ENCODE measurements at places on chromosomes 2 and 18. TPM values are rescaled to one million over a fixed set of nuclear protein-coding genes. Genes with fewer than 3 reads are reported as not detected.

Gene GALNT5
- total RNA-seq, result 0.16 TPM

Gene LINC00305
- total RNA-seq, result not detected

Gene CDK15
- 0.43 TPM for total RNA-seq

Gene TXNDC2
- not detected for total RNA-seq

Gene KCNK3
- 2.7 TPM for total RNA-seq

Gene NPPC
- 7.7 TPM for total RNA-seq

Gene RAD51AP2
- total RNA-seq, result 0.16 TPM

Gene C2orf66
- not detected for total RNA-seq

Gene HJURP
- 0.40 TPM for total RNA-seq

Gene MEP1B
- not detected for total RNA-seq

Gene CAPN13
- not detected for total RNA-seq

Gene SP140
- 0.56 TPM for total RNA-seq

Gene TUBA3E
- total RNA-seq, result 69.5 TPM

Gene PDCD1
- 2.0 TPM for total RNA-seq

Gene VIT
- 19.4 TPM for total RNA-seq

GRCh38 chr2:59538398-59538911 is 1015.0 kb downstream of the BCL11A start:
- no peak for DNase-seq

DNA sequence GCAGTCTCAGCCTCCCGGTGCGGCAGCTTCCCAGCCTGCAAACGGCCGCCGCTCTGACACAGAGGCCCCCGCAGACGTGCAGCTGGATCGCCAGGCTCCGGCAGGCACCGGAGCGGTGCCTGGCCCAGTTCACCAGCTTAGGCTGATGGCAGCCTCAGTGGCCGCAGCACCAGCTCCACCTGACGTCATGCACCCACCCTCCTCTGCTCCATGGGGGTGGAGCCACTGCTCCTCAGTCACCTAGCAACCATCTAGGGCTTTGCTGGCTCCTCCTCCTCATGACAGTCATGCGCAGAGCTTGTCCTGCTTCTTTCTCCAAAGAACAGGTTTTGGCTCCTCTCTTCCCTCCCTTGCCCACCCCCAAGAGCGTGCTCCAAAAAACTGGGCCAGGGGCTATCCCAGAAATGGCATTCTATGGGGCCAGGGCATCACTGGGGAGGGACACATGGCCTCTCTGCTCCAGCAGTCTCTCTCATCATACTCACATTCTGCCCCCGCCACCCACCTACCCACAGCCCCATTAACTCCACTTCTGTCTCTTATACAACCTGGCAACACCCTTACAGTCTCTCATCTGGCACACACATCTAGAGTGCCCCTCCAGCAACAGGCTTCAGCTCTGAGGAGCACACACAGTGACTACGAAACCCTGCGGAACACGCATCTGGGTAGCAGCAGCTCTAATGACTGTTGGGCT is 5.5 kb downstream of the DCTN1 start:
- DNase-seq, result peak; percentile 80

- no peak for DNase-seq
Observed at GRCh38 chr2:229836847-229837246, 85.0 kb downstream of the TRIP12 start.

- DNase-seq, result no peak
Observed at GRCh38 chr2:102724016-102724490, 37.8 kb upstream of the TMEM182 start.

DNA sequence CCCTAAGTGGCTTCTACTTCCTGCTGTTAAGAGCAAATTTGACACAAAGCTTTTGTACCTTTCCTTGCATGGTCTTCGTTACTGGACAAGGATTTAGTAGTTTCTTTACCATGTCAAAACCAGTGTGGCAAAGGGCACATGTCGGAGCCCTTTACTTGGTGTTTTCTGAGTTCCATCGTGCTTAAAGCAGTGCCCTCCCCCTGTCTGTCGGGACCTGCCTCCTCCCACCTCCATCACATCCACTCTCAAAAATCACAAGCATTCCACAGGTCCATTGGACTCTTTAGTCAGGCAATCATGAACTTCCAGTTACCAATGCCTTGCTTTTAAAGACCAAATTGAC is 763 bp downstream of the CCDC141 start:
- no peak for DNase-seq

DNA sequence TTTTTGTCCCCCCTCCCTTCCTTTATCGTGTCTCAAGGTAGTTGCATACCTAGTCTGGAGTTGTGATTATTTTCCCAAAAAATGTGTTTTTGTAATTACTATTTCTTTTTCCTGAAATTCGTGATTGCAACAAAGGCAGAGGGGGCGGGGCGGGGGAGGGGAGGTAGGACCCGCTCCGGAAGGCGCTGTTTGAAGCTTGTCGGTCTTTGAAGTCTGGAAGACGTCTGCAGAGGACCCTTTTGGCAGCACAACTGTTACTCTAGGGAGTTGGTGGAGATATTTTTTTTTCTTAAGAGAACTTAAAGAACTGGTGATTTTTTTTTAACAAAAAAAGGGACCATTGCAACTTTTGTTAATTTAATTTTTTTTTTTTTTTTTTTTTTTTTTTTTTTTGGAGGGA is 2.1 kb downstream of the SOX11 start:
- no peak for DNase-seq

GRCh38 chr2:197191940-197192322 is 118.6 kb downstream of the ANKRD44 start:
- no peak for DNase-seq

DNA sequence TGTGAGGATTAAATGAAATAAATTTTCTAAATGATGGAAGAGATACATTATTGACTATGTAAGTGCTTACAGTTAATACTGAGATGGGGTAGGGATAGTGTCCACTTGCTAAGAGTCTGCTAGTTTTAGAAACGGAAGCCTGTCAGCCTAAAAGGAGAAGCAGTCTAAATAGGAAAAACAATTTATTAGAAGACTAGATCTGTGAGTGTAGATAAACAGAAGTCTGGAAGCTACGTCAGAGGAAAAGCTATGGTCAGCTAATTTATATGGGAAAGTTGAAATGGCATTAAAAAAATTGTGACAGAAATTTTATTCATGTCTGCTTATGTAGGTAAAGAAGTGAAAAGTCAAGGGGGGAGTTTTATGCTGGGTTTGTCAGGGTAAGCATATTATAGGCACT is 1338.4 kb upstream of the CHAC2 start:
- DNase-seq, result no peak

DNA sequence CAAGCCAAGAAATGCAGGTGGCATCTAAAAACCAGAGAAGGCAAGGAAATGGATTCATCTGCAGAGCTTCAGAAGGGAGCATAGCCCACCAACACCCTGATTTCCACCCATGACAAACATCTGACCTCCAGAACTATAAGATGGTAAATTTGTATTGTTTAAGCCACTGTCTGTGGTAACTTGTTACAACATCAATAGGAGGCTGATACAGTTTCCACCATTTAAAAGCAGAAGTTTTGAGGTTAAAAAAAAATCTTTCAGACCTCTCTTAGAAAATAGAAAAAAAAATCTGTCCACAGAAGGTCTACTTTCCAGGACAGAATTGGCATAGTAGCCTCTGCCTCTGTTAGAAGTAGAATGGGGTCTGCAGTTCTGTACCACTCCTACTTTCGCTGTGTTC is 37.2 kb downstream of the SLC40A1 start:
- no peak for DNase-seq

DNA sequence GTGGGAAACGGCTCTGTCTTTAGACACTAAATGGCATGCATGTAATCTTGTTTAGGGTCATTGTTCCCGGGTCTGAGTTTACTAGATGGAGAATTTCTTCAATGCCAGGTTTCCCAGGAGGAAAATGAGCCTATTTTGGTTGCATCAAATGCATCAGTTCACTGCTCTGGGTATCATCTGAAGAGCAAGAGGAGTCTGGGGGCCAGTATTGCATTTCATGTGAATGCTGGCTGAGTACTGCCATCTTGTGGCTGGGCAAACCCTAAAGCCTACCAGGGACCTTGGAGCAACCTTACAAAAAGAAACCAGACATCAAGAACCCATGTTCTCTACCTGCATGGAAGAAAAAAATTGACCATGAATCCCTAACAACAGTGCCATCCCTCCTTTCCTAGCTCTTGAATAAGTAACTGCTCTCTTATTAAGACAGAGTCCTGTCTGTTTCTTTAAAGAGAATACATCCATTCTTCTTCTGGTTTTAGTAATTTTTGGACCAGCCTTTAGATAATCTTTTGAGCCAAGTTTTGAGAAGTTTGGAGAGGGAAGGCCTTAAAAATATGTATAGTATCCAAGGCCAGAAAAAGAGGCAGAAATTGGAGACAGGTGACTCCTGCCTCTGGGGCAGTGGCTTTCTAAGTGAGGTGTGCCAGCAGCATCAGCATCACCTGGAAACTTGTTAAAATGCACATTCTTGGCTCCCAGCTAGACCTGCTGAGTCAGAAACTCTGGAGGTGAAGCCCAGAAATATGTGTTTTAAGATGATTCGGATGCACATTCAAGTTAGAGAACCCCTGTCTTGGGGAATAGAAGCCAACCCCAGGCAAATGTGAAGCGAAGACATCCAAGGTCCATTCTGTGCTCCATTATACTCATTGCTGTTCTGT is 261.0 kb upstream of the CXCR4 start:
- DNase-seq, result no peak

DNA sequence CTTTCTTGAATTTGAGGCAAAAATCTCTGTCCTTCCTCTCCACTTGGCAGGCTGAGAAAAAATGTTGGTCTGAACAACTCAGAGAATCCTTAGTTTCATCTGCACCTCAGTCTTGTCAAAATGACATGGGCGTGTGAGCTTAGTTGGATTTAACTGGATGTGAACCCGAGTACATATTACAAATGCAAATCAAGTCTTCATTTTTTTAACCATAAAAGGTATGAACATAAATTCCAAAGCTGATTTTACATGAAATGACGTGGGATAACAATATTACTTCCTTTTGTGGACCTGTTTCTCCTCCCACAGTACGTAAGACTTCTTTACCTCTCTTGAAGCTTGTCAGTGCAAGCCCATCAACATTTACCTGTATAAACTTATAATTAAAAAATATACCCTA is 32.6 kb upstream of the RND3 start:
- no peak for DNase-seq

- DNase-seq, result peak; percentile 70
Observed at GRCh38 chr2:85353876-85354285, 447 bp downstream of the RETSAT start.

- DNase-seq, result no peak
Observed at GRCh38 chr2:44599130-44599529, 237.4 kb downstream of the CAMKMT start.

- DNase-seq, result no peak
Observed at GRCh38 chr2:71822463-71822862, 325.2 kb downstream of the CYP26B1 start.

GRCh38 chr2:228224410-228224809 is 42.9 kb upstream of the SPHKAP start:
- DNase-seq, result no peak

- DNase-seq, result no peak
Observed at GRCh38 chr2:25176541-25177181, 8.3 kb upstream of the POMC start.

DNA sequence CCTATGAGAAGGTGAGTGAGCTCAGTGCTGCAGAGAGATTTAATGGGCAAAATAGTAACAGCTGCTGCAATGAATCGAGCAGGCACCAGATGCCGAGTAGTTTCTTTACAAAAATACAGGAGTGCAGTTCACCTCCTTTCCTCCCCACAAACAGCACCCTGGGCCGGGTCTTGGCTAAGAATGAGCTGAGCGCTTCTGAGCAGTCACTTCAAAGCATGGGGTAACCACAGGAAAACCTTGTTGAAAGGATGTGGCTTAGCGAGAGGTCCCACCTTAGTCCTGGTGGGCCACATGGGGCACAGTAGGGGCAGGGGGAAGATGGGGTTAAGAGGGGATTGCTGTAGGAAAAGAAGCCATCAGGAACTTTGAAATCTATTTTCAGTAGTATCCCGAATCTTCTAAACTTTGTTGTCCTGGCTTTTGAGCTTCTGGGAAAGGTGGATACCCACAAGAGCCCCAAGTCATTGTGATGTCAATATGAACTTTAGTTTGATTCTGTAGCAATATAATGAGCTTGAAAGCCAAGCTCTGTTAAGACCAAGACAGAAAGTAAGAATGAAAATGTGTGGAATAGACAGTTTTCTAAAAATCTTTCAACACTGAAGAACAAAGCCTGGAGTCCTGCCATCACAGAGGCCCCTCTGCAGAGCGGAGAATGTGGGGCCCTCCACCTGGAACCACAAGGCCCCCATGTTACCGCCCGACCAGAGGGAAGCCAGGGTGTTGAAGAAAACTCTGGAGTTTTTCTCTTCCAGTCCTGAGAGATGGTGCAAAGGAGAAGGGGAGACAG is 101.0 kb upstream of the ZNF236 start:
- no peak for DNase-seq

DNA sequence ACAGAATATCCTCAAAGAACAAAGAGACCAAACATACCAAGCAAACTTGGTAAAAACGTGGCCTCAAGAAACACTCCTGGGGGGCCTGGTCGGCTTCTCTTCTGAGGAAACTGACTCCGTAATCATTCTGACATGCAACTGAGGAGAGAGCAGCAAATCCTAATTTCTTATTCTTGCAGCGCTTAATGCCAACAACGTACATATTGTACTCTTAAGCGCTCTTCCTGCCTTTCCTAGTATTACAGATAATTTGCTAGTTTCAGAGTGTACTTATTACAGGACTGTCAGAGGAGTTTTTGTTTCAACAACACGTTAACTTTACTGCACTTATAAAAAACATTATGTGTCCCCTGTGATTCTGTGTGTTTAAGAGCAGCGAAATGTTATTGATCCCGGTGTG is 64.9 kb downstream of the ZNF521 start:
- no peak for DNase-seq

- no peak for DNase-seq
Observed at GRCh38 chr2:58862244-58862643, 621.1 kb upstream of the FANCL start.

DNA sequence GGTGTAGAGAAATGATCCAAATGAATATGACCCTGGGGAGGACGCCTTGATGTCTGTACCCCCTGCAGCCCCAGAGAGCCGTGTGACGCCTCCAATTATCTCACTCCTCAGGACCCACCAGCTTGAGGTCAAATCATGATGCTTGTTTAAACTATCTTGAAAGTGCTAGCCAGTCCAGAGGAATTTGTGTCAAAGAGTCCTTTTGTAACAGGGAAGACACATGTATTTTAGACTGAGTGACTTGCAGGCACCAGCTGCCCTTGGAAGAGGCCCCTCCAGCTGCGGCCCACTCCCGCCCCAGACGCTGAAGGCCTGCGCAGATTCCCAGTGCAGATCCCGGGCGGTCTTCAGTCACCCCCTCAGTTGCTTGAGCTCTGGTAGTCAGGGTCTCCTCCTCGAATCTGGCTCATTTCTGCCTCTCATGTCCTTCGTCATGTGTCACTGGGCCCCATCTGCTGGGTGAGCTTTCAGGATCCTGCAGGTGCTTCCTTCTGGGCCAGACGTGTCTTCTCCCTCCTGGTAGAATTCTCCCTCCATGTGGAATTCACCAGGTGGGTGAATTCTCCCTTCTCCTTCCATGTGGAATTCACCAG is 77.4 kb downstream of the RNF144A start:
- no peak for DNase-seq

DNA sequence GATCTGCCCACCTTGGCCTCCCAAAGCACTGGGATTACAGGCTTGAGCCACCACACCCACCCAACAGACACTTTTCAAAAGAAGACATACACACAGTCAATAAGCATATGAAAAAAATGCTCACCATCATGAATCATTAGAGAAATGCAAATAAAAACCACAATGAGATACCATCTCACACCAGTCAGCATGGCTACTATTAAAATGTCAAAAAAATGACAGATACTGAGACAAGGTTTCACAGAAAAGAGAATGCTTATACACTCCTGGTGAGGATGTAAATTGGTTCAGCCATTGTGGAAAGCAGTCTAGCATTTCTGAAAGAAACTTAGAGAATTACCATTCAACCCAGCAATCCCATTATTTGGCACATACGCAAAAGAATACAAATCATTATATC is 1947.2 kb downstream of the SUCLG1 start:
- no peak for DNase-seq

GRCh38 chr2:213121690-213122089 is 29.7 kb downstream of the IKZF2 start:
- no peak for DNase-seq
